KG1 (cell line): ENCODE measurements at places on chromosomes 2 and 18.

DNA sequence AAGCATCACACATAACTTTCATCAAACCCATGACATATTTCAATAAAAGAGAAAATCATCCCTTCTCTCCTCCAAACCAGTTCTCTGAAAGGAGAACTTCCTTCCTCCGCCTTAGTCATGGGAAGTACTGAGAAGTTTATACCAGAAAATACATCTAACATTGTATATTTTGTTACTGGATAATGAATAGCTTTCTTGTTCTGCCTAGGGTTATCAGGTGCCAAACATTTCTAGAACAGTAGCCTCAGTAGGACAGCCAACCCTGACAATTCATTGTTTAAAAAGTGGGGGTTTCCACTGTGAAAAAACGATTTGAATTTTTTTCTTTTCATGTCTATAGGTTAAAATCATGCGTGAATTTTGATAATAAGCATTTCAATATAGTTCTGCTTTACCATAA is 16.0 kb upstream of the DAW1 start:
- DNase-seq, result no peak

GRCh38 chr2:200021449-200022114 is 66.2 kb downstream of the MAIP1 start:
- no peak for DNase-seq

GRCh38 chr2:98153481-98153880 is 66.5 kb downstream of the VWA3B start:
- no peak for DNase-seq

GRCh38 chr2:159086826-159087225 is 118.4 kb downstream of the TANC1 start:
- DNase-seq, result no peak

- no peak for DNase-seq
These were observed 191.6 kb downstream of the GLI2 start for GRCh38 chr2:120927265-120927628.

- DNase-seq, result no peak
These were observed 36.4 kb upstream of the ZCCHC2 start for GRCh38 chr18:62486290-62486964.

GRCh38 chr2:30089171-30089570 is 57.6 kb upstream of the YPEL5 start:
- DNase-seq, result no peak

GRCh38 chr2:191649519-191649918 is 28.4 kb upstream of the NABP1 start:
- no peak for DNase-seq

GRCh38 chr2:149733936-149734685 is 146.5 kb upstream of the MMADHC start:
- DNase-seq, result no peak

DNA sequence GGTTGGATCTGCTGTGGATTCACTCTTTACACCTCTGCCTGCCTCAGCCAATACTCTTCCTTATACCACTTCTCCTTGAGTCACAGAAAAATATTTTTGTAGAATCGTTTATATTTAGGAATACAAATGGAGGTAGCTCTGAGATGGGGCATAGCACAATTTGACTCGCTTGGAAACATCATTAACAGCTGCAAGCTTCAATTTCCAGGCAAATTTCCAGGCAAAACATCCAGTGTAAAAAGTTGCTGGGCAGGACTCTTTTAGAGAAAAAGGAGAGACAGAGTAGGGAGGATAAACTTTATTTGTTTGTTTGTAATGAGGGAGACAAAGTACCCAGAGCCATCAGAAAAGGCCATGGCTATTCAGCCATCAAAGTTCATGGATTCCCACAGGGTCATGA is 74.4 kb upstream of the SOX11 start:
- no peak for DNase-seq

DNA sequence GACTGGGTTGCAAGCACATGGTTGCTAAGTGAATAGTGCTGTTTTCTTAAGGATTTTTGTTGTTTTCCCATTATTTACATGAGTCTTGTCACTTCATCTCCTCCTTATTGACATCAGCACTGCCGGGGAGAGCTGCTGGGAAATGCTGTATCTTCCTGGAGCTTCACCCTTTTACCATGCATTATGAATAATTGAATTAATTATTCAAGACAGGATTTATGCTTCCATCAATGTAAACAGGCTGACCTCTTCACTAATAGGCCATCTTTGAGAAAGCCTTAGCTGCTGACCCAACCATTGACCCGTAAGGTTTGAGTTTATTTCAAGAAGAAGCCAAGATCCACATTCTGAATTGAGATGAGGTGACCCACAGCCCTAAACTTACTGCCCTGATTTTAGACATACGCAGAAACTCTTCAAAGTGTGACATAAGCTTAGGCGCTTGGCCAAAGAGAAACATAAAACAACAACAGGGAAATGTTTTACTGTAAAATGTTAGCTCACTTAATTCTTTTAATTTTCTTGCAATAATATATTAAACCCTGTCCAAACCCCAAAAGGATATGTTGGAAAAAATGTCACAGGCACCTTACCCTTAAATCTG is 365.5 kb upstream of the SYT4 start:
- DNase-seq, result no peak

GRCh38 chr2:201924453-201924852 is 109.2 kb upstream of the FZD7 start:
- DNase-seq, result no peak

DNA sequence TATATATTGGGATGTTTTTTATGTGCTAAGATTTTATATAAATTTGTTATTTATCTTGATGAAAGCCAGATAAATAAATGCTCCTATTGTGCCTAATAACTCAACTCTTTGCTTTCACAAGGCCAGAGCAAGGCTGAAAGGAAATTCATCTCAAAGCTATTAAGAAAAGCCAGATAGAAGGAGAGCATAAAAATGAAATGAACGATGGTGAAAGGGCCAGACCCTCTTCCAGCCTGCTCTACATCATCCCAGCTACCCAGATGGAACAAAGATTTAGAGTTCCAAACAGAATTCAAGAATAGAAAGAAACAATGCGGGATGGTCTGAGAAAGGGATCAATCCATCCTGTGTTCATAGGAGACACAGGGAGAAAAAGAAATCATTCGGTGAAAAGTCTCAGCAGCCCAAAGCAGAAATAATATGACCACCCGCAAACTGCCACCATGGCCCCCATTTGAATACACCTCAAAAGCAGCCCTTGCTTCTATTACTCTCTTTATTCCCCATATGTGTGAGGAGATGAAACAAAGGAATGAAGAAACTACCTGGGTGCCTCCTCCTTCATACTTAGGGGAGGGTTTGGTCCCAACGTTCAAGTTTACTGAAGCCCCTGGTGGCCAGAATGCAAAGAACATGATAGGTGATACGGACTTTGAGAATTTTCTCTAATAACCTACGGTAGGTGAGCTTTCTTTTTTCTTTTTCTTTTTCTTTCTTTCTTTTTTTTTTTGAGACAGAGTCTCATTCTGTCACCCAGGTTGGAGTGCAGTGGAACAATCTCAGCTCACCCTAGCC is 110.1 kb upstream of the FBXO11 start:
- no peak for DNase-seq

GRCh38 chr2:64996871-64997307 is 7.7 kb downstream of the SLC1A4 start:
- no peak for DNase-seq

DNA sequence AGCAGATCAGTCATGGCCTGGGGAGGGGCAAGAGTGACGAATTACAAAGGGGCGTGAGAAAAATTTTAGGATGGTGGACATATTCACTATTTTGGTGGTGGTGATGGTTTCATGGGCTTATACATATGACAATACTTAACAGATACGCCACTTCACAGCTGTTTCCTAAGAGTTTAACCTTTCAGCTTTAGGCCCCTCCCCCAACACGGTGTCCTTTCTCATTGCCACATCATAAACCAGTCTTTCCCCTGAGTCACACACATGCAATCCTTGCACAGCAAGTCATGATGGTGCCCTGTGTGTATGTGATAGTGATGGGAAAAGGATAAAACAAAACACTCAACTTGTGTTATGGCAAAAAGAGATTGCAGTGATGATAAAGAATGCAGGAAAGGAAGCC is 47.6 kb upstream of the IL1R1 start:
- no peak for DNase-seq

GRCh38 chr2:113980946-113981345 is 91.1 kb downstream of the ACTR3 start:
- DNase-seq, result no peak

- no peak for DNase-seq
These were observed 7.1 kb upstream of the CEP68 start for GRCh38 chr2:65049010-65049639.

GRCh38 chr2:100952512-100952911 is 49.6 kb upstream of the RPL31 start:
- no peak for DNase-seq

- no peak for DNase-seq
These were observed 32.4 kb upstream of the EPG5 start for GRCh38 chr18:45999536-45999935.

- DNase-seq, result no peak
These were observed 47.7 kb downstream of the FN1 start for GRCh38 chr2:215388002-215388728.

DNA sequence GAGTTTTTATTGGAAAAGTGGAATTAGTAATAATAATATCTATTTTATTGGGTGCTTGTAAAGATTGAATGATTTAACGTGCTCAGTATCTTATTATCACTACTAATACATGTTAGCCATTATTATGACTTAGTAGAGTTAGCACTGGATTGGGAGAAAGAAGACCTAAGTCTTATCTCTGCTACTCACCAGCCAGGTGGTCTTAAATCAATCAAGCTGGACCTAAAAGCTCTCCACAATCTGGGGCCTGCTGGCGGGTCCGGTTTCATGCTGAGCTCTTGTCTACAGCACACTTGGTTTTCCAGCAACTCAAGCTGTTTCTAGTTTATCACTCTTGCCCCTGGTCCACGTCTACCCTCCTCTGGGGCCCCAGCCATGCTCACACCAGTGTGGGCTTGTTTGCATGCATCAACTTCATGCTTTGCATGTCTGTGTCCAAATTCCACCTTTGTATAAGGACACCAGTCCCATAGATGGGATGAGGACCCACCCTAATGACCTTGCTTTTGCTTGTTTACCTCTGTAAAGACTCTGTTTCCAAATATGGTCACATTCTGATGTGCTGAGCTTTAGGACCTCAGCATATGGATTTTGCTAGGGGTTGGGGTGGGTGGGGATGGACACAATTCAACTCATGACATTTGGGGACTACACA is 363.1 kb downstream of the LPIN1 start:
- DNase-seq, result no peak

DNA sequence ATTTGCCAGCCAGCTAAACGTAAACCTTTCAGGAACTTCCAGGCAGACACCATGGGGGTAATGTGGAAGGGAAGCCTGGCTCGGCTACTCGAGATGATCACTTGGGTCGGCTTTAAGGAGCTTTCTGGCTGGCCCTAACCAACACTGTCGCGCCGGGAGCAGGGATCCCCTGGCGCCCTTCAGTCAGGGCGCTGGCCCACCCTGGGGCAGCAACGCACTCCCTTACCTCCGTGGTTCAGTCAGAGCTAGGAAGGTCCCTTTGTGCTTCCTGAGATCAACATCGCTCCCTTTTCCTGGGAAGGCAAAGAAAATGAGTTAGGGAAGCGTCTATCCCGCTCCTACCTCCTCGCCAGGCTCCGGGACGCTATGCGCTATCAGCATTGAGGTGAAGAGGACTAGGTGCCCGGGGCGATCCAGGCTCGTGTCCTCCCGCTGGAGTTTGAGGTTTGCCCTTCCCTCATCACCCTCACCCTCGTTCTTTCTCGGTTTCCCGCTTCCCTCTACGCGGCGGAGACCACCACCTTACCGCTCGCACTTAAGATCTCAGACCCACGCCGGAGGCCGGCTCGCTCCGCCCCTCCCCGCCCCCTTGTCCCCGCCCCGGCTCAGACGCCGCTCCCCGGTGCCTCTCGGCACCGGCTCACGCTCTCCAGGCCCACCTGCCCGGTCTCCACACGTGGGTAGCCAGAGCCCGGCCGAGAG is 449 bp upstream of the ATRAID start:
- peak; percentile 38 for DNase-seq

DNA sequence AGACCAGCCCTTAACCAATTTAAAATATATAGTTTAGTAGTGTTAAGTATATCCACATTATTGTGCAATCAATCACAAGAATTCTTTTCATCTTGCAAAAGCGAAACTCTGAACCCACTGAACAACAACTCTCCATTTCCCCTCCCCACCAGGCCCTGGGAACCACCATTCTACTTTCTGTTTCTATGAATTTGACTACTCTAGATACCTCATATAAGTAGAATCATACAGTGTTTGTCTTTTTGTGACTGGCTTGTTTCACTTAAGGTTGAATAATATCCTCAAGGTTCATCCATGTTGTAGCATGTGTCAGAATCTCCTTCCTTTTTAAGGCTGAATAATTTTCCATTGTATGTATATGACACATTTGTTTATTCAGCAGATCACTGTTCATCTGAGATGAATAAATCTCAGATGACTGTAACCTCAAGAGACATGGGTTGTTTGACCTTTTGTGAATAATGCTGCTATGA is 8.1 kb upstream of the SOS1 start:
- no peak for DNase-seq

DNA sequence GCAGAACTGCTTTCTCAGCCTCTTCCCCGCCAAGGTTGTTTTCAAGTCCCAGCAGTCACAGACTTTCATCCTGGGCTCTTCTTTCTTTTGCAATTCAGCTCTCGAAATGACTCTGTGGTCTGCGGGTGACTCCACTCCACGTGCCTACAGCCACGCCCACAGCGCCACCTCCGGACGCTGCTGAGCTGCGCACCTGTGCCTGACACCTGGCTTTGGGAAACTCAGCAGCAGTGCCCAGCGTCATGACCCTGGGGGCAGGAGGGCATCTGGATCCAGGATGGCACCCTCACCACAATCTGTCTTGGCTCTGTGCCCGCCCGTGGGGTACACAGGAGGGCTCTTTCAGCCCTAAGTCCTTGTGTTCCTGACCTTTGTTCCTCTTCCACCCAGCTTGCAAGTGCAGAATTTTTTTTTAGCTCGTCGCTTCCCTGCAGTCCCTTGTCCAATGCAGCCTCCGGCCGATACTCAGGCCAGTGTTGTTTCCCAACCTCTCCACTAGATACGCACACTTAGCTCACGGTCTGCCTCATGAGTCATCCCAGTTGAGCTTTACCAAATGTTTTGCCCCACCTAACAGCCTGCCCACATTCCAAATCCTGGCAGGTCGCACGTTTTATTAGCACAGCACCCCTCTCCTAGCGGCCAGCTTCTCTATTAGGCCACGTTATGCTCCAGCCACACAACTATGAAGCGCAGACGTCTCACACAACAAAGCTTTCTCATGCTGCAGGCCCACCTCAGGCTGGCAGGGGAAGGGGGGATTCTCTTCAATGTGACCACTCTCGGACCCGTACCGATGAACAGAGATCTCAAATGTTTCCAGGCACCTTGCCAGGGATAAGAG is 6.5 kb upstream of the CAPN10 start:
- no peak for DNase-seq

DNA sequence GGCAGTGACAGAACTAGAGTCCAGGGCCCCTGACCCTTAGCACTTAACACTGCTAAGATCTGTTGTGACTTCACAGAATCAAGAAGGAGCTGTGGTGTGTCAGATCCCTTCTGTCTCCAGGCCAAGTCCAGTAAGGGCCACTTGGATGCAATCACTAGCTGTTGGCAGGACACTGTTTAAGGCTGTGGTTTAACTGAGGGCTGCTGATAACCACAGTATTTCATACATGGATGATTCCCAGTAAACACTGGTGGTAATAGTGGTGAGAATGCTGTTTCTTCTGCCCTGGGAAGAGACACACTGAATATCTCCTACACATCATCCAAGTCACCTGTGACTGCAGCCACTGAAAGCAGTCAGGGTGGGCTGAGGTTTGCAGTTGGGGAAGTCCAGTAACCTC is 77.7 kb upstream of the FBXO11 start:
- no peak for DNase-seq

GRCh38 chr2:535222-535621 is 142.0 kb downstream of the TMEM18 start:
- DNase-seq, result no peak
